Type B pancreatic cell (in vitro differentiated cells): ENCODE measurements at places on chromosomes 5 and 9. TPM values are rescaled to one million over a fixed set of nuclear protein-coding genes. Genes with fewer than 3 reads are reported as not detected.

GMCL2 gene
- not detected in 2 replicates for total RNA-seq

DNA sequence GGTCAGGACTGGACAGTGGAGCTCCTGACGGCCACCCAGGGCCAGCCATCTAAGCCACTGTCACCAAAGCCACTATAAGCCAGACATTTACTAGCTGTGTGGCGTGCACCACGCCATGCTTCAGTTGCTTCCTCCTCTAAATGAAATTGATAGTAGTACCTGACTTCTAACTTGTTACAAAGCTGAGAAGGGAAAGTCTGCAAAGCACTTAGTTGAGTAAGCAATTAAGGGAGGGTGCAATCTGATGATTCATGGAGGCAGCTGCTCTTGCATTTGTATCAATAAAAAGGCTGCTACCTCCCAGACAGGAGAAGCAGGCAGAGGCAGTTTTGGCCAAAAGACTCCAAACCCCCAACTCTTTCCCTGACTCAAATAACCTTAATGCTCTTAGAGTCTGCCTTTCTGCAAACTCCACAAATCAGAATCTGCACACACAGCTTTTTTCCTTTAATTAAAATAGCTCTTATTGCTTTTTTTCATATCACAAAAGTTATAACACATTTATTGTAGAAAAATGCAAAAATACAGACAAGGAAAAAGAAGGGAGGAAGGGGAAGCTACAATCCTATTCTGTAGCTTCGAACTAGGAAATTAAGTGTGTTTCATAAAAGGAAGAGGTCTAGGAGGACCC, 19.3 kb upstream of the RAPGEF1 start:
- H3K4me1 ChIP-seq: peaks cover 5% of the 10 kb centered on the region
- H3K27ac ChIP-seq: no peak overlapping the region
- no peaks in the 10 kb centered on the region for H3K36me3 ChIP-seq
- H3K27me3 ChIP-seq: peaks cover 25% of the 10 kb centered on the region
- no peak for DNase-seq

ARHGEF28 gene
- total RNA-seq: 24.9 and 44.1 TPM in 2 replicates

GRCh38 chr5:141963701-141964100, 5.2 kb upstream of the RNF14 start:
- DNase-seq: no peak
- no peaks in the 10 kb centered on the region for H3K36me3 ChIP-seq
- no peak overlapping the region for H3K27ac ChIP-seq
- H3K27me3 ChIP-seq: peaks cover 4% of the 10 kb centered on the region
- peaks cover 10% of the 10 kb centered on the region for H3K4me1 ChIP-seq

UNC13B gene
- total RNA-seq: 48.9 and 62.1 TPM in 2 replicates

NDOR1 gene
- 18.9 and 28.0 TPM in 2 replicates for total RNA-seq

DNA sequence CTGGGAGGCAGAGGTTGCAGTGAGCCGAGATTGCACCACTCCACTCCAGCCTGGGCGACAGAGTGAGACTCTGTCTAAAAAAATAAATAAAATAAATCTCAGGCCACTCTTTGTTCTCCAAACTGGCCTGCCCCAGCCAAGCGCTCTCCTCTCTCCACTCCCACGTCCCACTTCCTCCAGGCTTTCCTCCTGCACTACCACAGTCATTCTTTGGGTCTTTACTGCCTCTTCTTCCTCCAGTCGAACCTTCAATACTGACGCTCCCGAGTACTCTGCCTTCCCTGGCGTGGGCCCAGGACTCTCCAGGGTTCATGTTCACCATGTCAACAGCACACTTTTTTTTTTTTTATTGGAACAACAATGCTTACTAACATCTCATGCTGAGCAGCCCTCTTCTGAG, 23.9 kb downstream of the RNF130 start:
- DNase-seq: no peak
- H3K27ac ChIP-seq: no peak overlapping the region
- peaks cover 20% of the 10 kb centered on the region for H3K36me3 ChIP-seq
- no peak overlapping the region for H3K4me3 ChIP-seq
